ENCODE measurements at places on chromosomes 4 and X.
A peak's percentile ranks its signal among the peaks of the same experiment; 100 is the strongest.

- DNase-seq = no peak
These were observed 3.1 kb upstream of the PPP2R2C start for GRCh38 chr4:6475492-6476020.

GRCh38 chrX:24692305-24692704, 1.4 kb upstream of the POLA1 start:
- no peak for DNase-seq

- DNase-seq = no peak
These were observed at the start of gene CPZ for GRCh38 chr4:8592366-8593263. Gene CPZ (plus strand): TSS chr4:8592765. CDS start chr4:8592834, 69 bp downstream.

- DNase-seq = no peak
These were observed 39.0 kb downstream of the STX18 start for GRCh38 chr4:4502694-4503311.

GRCh38 chrX:74420196-74421035, 877 bp upstream of the SLC16A2 start:
- peak; percentile 3 for DNase-seq

DNA sequence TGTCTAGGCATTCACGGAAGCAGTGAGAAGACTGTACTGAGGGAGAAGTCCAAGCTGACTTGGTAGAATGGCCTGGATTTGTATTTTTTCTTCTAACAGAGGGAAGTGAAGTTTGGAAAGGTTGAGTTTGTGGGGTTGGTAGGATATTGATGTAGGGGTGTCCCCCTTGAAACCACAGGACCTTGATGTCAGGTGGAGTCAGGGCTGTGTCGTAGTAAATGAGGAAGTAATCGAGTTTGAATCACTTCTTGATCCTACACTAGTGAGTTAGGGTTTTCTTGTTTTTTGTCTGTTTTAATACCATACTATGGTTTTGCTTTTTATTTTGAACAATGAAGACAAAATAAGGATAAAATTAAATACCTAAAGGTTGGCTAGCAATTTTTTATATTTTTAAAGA, 30.1 kb upstream of the ANAPC4 start:
- DNase-seq = no peak

GRCh38 chr4:86048426-86048825, 311.4 kb downstream of the MAPK10 start:
- no peak for DNase-seq

GRCh38 chrX:3962511-3963311, 249.3 kb upstream of the PRKX start:
- no peak for DNase-seq

DNA sequence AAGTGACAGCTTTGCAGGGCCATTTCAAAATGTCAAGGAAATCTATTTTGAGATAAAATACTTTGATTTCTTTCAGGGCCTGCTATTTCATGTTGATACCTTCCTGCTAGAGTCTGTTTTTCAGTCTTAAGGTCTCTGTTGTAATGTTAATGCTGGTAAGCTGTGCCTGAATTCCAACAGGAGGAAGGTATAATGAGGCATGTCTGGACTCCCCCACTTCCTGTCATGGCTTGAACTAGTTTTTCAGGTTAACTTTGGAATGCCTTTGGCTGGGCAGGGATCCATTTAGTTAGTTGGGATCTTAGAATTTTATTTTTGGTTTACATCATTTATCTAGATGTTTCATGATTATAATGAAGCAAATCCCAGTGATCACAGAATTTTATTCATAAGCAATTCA, 279.0 kb downstream of the CFAP47 start:
- no peak for DNase-seq

GRCh38 chr4:109238746-109239145, 63.7 kb downstream of the COL25A1 start:
- DNase-seq = no peak

DNA sequence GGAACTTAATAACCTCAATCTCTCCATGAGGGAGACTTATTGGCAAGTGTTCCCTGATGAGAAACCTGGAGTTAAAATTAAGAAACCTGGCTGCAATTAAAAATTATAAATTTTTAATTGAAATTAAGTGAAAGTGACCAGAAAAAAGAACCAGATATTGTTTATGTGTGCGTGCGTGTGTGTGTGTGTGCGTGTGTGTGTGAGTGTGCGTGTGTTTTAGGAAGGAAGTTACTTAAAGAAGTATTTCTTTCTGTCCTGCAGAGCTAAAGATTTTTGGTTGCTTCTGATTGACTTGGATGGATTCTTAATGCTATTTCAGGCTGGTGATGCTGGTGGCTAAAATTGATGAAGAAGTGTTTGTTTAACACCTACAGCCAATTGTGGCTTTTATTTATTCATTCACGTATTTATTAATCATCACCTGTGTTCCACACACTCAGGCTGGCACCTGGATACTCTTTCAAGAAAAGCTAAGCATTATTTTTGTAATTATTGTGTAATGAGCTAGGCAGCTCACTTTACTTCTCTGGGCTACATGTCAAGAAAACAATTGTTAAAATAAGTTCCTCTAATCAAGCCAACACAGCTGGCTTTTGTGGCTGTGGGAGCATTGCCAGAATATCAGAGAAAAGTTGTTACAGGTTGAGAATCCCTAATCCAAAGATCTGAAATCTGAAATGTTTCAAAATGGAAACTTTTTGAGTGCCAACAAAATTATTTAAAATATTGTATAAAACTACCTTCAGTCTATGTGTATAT, 68.5 kb downstream of the CEP44 start:
- no peak for DNase-seq

DNA sequence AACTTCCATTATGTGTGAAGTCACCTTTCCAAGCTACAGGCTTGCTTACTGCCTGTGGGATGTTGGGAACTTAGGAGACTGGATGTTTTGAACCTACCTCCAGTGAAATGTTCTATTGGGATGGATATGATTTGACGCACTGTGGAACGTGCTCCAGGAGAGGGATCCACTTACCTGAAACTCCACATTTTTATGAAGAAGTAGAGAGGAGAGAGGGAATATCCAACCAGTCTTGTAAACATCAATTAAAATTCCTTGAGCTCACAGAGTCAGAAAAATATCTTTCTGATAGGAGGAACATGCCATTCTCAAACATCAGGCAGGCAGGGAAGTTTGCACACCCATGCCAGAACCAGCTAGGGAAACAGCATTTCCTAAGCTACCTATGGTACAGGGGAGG, 91.1 kb upstream of the MAOA start:
- DNase-seq = no peak

DNA sequence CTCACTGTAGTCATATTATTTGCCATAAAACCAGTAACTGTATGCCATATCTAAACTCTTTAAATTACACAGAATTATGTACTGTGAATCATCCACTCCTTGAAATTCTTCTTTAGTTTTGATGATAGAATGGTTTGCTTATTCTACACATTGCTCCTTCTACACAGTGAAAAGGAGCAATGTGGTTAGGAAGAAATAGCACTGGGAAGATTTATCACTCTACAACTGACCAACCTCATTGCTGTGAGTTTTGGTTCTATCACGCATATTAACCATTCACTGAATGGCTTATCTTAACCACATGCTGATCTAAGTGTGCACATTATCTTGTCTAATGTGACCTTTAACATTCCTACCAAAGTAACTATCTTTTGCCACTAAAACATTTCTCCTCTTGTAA, 415.7 kb upstream of the NDST4 start:
- DNase-seq = no peak

- DNase-seq = no peak
These were observed 9.5 kb downstream of the XPNPEP2 start for GRCh38 chrX:129748305-129748704.

GRCh38 chr4:153499005-153499404, 32.8 kb downstream of the TMEM131L start:
- DNase-seq = no peak

- no peak for DNase-seq
These were observed 198.7 kb downstream of the QDPR start for GRCh38 chr4:17313194-17313593.

- no peak for DNase-seq
These were observed 16.3 kb downstream of the NAT8L start for GRCh38 chr4:2075171-2075986.

DNA sequence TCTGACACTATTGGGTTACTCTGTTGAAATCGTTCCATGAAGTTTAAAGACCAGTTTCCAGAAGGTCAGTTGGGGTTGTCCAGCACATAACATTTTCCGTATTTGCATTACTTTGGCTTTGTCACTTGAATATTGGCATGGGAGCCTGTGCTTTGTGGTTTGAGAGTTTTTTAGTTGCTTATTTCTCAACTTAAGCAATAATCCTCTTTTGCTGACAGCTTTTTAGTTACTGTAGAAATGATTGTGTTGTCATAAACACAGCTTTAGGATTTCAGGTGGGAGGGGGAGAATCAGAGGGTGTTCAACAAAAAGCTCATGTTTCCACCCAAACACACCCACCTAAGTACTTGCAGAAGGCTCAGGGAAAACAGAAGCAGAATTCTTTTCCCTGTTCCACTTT, 210.7 kb upstream of the TLL1 start:
- no peak for DNase-seq

DNA sequence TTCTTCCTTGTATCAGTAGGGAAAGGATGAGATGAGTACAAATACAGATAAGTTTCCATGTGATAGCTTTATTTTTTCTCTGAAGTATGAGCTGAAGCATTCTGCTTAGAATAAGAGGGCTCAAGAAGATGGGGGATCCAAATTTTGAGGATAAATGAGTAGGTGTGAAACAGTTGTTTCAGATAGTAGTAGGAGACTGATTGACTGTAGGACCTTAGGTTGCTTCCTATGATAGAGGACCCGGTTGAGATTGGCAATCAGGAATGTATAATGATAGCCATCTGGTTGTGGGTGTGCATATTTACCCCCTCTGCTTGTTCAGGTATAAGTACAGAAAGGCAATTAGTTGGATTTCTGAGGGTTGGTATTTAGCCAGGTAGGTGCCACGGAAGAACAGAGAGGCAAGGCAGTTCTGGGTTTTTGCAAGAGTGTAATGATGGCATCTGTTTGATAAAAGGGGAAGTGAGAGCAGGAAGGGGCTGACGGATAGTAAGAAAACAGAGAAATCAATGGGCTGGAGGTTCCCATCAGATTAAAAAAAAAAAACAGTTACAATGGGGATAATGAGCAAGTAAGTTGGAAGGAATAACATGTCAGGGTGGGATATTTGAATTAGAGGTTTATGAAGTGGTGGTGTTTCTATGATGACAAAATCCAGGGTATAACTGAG, 13.7 kb downstream of the OCRL start:
- no peak for DNase-seq

- DNase-seq = no peak
These were observed 23.9 kb upstream of the CXCL13 start for GRCh38 chr4:77581724-77582123.

DNA sequence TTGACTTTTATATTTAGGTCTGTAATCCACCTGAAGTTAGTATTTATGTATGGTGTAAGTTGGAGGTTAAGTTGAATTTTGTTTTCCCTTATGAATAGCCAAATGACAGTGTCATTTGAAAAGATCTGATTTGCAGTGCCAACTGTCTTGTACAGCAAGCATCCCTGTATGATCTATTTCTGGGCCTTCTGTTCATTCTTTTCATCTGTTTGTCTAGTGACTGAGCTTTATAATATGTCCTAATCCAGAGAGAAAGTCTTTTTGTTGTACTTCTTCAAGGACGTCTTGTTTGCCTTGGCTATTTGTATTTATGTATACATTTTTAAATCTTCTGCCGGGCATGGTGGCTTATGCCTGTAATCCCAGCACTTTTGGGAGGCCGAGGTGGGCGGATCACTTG, 39.6 kb downstream of the CDKL5 start:
- no peak for DNase-seq

DNA sequence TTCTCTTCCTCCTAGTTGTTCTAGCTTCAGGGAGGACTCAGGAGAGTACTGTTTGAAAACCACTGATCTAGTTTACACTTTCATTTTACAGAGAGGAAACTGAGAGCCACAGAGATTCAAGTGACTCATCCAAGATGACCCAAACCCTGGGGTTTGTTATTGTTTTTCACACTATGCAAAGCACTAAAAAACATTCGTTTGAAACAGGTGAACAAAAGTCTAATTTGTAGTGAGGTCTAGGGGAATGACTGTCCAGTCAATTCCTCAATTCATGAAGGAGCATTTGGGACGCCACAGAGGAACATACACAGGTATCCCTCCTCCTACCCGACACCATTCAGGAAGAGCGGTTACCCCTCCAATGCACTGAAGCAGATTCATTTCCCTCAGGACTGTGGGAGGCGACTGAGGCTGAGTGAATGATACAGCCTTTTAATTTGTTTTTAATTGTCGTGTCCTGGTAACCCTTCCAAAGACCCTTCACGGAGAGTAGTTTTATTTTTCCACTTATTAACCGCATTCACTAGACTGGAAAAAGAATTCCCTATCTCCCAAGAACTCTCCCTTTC, 30.3 kb downstream of the TLR10 start:
- DNase-seq = no peak

DNA sequence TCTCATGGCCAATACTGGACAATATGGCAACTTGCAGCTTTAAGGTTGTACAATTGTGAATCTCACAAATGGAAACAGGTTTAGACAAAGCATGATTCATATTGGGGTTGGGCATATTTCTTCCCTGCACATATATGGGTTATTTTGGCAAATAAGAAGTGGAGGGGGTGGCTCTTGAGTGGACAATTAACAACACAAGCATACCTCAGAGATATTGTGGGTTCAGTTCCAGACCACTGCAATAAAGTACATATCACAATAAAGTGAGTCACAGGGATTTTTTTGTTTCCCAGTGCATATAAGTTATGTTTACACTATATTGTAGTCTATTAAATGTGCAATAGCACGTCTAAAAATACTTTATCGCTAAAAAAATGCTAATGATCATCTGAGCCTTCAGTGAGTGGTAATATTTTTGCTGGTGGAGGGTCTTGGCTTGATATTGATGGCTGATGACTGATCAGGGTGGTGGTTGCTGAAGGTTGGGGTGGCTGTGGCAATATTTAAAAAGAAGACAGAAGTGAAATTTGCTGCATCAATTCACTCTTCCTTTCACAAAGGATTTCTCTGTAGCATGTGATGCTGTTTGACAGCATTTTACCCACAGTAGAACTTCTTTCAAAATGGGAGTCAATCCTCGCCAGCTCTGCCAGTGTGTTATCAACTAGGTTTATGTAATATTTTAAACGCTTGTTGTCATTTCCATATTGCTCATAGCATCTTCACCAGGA, 50.5 kb upstream of the OGT start:
- no peak for DNase-seq

DNA sequence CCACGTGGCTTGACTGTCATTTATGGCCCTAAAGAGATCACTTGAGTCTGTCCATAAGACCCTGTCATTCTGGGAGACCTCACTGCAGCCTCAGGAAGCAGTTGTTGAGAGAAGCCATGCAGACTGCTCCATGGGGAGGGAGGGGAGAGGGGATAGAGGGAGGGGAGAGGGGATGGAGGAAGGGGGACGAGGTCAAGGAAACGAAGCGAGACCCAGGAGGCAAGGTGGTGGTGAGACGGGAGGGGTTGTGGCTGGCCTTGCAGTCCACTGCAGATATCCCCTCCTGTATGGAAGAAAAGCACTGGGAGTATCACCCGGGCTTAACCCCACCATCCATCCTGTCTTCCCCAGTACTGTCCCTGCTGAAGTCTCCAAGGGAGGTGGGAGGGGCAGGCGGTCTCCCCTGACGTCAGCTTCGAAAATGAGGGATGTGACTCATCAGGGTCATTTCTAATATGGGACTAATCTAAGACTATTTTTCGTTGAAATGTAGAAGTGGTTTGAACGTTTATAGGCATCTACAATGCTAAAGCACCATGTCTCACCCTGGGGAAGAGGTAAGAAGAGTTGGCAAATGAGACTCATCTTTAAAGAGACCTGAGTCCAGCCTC, 5.6 kb downstream of the TMEM255A start:
- DNase-seq = no peak
